ENCODE measurements at places on chromosomes 11 and 22. TPM values are rescaled to one million over a fixed set of nuclear protein-coding genes. Genes with fewer than 3 reads are reported as not detected.

- no peak for DNase-seq
Measured at GRCh38 chr11:59152312-59152951, 9.8 kb downstream of the FAM111A start.

GRCh38 chr11:46522682-46523281 is 71.0 kb downstream of the AMBRA1 start:
- DNase-seq = no peak

DNA sequence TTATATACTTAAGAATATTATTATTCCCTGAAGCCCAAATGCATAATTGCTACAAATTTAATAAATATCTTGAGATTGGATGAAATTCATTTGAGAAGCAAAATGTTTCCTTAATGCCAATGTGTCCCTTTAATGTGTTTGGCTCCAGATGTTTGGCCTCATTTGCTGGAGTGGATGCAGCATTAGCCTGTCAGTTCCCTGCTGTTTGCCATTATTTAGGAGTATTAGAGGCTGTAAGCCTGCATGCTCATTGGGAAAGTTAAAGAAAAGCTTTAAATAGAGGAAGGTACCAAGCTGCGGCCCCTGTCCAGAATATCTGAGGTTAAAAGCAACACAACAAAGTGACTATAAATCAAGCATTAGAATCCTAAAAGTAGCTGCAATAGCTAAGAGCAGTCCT is 54.8 kb upstream of the PITPNB start:
- peak; percentile 22 for DNase-seq

DNA sequence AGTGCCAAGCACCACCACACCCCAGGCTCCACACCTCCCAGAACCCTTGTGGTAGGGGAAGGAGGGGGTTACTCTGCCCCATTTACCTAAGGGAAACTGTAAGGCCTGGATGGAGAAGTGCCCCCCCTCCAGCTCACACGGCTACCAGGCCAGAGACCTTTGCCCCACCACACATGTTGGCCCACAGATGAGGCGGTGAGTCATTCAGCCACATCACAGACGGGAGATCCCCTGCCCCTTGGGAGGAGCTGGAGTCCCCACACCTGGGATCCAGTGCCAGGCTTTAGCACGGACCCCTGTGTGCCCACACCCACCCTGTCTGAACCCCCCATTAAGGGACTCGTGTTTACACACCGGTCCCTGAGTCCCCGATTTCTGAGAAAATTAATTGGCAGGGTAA is 24.9 kb downstream of the CDKN1C start:
- DNase-seq = peak; percentile 52

GRCh38 chr22:39808081-39808480 is 85.5 kb downstream of the ENTHD1 start:
- DNase-seq = peak; percentile 11

Gene OOSP4B
- not detected for total RNA-seq

DNA sequence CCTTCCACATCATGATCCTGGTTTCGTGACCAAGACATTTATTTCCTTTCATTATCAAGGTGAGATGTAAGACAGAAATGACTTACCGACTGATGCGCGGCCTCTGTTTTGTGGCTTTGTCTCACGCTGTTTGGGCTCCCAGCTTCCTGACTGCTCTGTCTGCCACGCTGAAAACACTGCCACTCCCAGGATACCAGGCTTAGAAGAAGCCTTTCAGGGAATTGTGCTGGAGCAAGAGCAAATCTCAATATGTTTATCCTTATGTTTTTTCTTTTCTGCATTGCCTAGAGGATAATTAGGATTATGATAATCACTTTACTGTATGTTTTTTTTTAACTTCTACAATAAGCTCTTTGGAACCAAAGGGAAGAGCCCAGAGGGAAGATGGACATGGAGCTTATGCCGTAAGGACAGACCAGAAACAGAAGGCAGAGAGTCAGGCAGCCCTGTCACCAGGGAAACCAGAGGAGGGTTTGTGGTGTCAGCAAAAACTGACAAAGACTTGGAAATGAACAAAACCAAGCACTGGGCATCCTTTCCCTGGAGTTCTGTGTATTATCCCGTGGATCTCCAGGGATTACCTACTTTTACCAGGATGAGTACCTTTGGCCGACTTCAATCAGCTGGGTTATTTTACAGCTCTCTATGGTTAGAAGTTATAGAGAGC is 68.2 kb upstream of the ISX start:
- no peak for DNase-seq

GRCh38 chr11:57920971-57921370 is 102.7 kb upstream of the OR9Q1 start:
- no peak for DNase-seq

DNA sequence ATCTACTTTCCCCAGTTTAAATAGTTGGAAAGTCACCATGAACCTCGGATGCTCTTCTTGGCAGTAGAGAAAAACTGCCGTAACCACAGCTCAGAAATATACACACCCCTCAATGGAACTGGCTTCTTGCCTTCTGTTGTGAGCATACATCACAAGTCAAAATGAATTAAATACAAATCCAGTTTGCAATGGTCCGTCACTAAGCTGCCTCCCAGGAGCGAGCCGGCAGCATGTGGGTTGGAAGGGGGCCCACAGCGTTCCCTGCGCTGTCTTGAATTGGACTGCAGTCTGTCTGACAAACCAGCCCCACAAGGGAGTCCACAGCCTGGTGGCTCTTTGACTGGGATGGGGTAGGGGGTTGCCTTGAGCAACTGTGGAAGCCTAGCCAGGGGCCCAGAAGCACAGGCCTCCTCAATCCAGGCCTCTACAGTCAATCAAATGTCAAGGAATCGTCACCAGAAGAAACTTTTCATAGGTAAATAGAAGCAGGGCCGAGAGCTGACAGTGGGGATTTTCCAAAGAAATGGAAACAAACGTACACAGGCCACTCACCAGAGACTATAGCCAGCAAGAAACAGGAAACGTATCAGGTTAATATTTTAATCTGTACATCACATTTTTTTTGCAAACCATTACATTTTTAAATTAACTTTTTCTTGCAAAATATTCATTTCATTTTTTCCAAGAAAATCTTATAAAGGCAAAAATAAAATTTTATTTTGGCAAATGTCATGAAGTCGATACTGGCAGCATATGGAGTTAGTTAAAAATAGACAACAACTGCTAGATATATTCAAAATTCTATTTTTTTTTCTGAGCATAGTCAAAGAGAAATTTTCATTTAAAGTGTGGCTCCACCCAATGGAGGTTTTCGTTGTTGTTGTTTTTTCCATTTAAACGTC is 38.5 kb downstream of the C11orf58 start:
- peak; percentile 91 for DNase-seq

Gene MIAT
- total RNA-seq = 10.2 TPM

- DNase-seq = no peak
Measured at GRCh38 chr22:39123751-39124581, 26.9 kb downstream of the APOBEC3H start.

Measured in fibroblast of lung (primary cell).